ENCODE measurements at places on chromosomes 2 and 18. TPM values are rescaled to one million over a fixed set of nuclear protein-coding genes. Genes with fewer than 3 reads are reported as not detected.

The ZNF804A gene
- total RNA-seq, result not detected

The CACNB4 gene
- 1.3 TPM for total RNA-seq

The SAG gene
- not detected for total RNA-seq

The MDH1B gene
- 1.8 TPM for total RNA-seq

The FOXI3 gene
- total RNA-seq, result 0.21 TPM

The REL gene
- 6.7 TPM for total RNA-seq

The GEN1 gene
- 9.1 TPM for total RNA-seq

The EIF2AK3 gene
- 11.9 TPM for total RNA-seq

The DTNA gene
- total RNA-seq, result 19.3 TPM

The RAX gene
- total RNA-seq, result not detected

The TNFAIP6 gene
- 2.3 TPM for total RNA-seq

The STARD6 gene
- total RNA-seq, result not detected

The ORC4 gene
- 60.7 TPM for total RNA-seq

The VAMP5 gene
- 28.5 TPM for total RNA-seq

The MYL1 gene
- total RNA-seq, result not detected

The SERPINB2 gene
- 3.3 TPM for total RNA-seq

The VAPA gene
- 169 TPM for total RNA-seq

The KIF5C gene
- 7.0 TPM for total RNA-seq

GRCh38 chr2:69452687-69453086 lies 15.5 kb upstream of the NFU1 start:
- DNase-seq, result no peak

- no peak for DNase-seq
Measured at GRCh38 chr2:100875516-100876230, 55.7 kb downstream of the NPAS2 start.

- peak; percentile 31 for DNase-seq
Measured at GRCh38 chr2:229800997-229801754, 86.8 kb upstream of the DNER start.

DNA sequence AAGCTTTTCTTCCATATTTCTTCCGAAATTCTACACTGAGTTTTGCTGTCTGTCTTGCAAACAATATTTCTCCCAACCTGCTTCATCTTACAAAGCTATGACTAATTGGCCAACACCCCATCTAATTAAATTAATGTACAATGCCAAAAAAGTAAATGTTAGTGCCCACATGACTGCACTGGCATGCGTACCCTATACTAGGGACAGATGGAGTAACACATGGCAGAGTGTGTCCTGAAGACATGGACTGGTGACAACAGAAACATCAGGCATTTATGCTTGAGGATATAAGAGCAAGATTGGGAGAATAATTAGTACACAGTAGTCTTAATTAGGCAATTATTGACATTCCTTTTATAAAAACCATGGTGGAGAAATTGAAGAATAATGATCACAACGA lies 66.8 kb downstream of the MREG start:
- DNase-seq, result no peak

GRCh38 chr2:67516899-67517530 lies 119.9 kb downstream of the ETAA1 start:
- no peak for DNase-seq

- DNase-seq, result no peak
Measured at GRCh38 chr18:61898640-61899101, 5.9 kb upstream of the RNF152 start.

GRCh38 chr2:220347626-220348025 lies 720.2 kb downstream of the SLC4A3 start:
- no peak for DNase-seq

DNA sequence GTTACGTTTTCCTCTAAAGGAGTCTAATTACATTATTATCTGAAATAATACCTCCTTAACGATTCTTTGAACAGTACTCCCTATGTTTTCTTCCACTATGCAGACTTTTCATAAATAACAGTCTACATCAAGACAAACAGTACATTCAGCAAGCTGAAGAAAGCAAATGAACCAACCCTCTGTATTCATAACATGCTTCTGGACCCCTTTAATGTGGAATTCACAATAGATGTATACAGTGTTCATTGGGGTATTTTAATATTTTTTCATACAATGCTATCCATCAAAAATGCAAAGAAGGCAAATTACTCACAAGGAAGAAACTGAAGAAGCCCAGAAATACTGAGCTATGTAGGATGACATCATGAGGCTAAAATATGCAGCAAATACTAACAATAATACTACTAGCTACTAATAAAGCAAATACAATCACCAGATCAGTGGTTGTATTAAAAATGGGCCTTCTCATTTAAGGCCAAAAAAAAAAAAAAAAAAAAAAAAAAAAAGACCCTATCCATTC lies 408.6 kb downstream of the MTX2 start:
- no peak for DNase-seq

- DNase-seq, result peak; percentile 4
Measured at GRCh38 chr2:159684796-159685195, 27.5 kb upstream of the MARCHF7 start.

- no peak for DNase-seq
Measured at GRCh38 chr18:5759194-5759593, 136.1 kb downstream of the TMEM200C start.

DNA sequence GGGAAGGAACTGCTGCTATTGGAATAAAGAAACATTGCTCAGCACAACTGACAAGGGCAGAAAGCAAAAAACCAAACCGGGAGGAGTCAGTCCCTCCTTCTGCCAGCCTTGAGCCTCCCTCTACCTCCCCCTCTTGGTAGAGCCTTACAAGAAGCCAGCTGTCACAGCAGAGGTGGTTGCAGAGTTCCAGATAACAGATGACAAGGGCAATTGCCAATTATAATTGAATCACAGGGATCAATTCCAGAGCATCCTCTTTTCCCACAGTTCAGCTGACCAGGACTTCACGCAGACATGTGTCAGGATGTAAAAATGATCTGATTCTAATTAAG lies 548.2 kb upstream of the LRRTM1 start:
- DNase-seq, result no peak

DNA sequence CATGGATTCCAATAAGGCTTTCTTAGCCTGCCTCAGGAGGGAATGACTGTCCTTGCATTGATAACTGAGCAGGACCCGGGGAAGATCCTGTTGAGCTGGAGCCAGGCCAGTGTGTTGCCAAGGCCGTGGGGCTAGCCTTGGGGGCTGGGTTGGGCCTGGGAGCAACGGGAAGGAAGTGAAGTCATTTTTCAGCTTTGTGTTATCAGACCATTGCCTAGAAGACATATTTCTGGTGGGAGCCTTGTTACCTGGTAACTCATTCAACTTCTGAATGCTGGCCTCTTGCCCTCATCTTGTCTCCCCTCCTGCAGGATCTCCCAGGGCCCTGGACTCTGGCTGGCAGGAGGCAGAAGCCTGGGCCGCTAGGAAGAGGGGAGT lies 92.7 kb upstream of the MGAT5 start:
- DNase-seq, result no peak

DNA sequence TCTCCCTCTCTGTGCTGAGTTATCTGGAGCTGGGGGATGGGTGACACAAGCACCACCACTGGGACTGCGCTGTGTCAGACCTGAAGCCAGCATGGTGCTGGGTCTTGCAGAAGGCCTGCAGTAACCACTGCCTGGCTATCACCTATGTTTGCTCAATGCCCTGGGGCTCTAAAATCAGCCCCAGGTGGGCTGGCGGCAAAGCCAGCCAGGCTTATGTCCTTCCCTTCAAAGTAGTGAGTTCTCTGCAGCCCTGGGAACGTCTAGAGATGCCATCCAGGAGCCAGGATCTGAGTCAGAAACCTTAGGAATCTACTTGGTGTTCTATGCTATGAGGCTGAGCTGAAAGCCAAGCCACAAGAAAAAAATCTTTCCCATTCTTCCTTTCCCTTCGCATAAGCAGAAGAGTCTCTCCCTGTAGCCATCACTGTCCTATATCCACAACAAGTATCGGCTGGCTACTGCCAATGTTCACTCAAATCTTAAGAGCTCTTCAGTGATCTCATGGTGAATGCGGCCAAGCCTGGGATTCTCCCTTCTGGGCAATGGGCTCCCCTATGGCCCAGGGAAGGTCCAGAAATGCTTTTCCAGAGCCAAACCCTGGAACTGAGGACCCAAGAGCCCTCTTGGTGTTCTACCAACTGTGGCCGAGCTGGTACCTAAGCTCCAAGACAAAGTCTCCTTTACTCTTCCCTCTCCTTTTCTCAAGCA lies 248.7 kb downstream of the ZNF385B start:
- no peak for DNase-seq

DNA sequence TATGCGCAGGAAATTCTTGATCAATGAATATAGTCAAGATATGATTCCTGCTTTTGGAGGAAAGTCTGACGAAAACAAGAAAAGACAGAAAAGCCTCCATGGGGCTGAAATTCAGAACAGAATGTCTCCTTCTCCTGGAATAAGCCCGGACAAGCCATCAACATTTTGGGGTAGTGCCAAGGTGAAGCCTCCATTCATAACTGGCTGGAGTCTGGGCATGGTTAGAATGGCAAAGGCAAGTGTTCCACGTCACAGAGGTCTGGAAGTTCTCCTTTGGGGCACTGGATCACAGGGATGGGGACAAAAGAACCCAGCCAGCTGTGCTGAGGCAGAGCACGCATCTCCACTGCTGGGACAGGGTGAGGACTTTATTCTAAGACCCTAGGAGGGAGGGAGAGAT lies 505.7 kb downstream of the CMPK2 start:
- DNase-seq, result no peak

DNA sequence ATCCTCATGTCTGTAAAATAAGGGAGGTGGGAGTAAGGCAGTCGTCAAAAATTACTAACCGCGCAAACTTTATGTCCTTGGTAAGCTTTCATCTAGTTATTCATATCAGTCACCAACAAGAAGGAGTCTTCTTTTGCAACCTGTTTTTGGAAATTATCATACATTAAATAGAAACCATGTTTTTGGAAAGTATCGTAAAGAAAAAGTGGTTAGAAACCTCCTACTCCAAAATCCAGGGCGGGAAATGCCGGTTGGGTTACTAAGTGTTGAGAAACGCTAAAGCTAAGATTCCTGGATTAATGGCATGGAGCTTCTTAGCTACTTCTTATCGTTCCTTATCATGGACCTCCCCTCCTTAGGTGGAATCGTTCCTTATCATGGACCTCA lies 778 bp downstream of the BBS5 start:
- no peak for DNase-seq

GRCh38 chr2:108154366-108155061 lies 85.3 kb upstream of the SULT1C3 start:
- no peak for DNase-seq

DNA sequence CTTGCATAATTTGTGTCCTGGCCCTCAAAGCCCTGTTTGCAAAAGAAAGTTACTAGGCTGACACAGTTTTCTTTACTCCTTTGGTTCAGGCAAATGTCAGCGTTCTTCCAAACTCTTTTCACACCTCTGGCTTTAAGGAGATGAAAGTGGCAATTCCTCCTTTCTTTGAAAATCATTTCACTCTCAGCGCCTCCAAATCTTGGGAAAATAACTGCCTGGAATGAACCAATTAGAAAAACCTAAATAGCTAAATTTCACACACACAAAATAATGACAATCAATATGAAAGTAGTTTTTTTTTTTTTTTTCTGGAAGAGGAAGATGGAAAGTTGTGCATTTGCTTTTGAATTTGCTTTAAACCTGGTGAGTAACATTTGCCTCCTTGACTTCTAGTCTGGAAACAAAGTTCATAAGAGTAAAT lies 1.7 kb downstream of the MEIS1 start:
- no peak for DNase-seq

DNA sequence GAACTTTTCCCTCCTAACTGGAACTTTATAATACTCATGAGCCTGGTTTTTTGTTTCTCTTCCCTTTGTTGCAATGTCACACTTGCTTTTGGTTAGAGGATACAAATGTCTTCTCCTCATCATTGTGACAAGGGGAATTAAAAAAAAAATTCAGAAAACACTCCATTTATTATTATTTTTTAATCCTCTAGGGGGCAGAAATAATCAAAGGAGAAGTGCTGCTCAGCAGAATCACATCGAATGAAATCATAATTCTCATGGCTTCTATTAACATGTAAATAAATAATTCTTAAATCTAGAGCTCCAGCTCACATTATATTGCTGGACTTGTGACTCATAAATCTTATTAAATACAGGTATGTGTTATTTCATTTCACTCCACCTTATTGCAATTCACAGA lies 273.8 kb downstream of the TRIB2 start:
- no peak for DNase-seq

GRCh38 chr2:28206762-28207161 lies 185.9 kb upstream of the FOSL2 start:
- DNase-seq, result no peak

GRCh38 chr2:101409699-101410098 lies 22.4 kb upstream of the CREG2 start:
- no peak for DNase-seq

- no peak for DNase-seq
Measured at GRCh38 chr2:29848566-29849310, 72.6 kb downstream of the ALK start.

- DNase-seq, result no peak
Measured at GRCh38 chr2:66602341-66602740, 167.4 kb downstream of the MEIS1 start.

DNA sequence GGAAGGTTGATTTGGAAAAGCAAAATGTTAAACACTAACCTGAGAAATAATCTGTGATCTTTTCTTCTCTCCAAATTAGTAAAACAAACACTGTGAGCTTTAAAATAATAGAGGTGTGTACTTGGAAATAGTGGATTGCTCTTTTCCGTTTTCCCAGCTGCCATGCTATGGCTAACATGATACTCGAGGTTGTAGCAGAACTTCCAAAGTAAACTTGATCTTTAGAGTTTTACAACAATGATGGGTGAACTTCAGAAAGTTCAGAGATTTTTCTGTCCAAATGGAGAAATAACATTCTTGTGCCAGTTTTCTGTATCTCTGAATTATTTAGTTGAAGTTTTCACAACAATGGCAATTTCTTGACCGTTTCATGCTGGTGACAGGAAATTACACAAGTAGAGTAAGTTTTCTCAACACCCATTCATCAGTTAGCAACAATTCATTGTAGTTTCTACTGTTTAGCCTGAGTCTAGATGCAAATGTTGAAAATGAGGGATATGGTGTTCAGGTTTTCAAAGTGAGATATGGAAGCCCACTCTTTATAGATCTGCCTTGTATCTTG lies 135.3 kb upstream of the CTAGE1 start:
- DNase-seq, result no peak

DNA sequence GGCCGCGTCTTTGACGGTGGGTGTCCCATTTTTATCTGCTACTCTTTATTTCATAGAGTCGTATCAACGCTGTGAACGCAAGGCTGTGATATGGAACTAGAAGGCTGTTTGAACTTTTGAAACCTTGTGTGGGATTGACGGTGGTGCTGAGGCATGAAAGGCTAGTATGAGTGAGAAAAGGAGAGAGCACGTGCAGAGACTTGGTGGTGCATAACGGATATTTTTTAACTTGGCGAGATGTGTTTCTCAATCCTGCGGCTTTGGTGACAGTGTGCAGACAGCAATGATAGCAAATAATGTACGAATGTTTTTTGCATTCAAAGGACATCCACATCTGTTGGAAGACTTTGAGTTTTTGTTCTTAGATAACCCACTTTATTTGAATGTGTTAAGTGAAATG lies 6.2 kb downstream of the HES6 start:
- DNase-seq, result no peak

Measured in kidney epithelial cell (primary cell).